ENCODE measurements at places on chromosomes 13 and 19.

GRCh38 chr13:42804244-42804874 lies 23.0 kb downstream of the FAM216B start:
- DNase-seq: no peak

DNA sequence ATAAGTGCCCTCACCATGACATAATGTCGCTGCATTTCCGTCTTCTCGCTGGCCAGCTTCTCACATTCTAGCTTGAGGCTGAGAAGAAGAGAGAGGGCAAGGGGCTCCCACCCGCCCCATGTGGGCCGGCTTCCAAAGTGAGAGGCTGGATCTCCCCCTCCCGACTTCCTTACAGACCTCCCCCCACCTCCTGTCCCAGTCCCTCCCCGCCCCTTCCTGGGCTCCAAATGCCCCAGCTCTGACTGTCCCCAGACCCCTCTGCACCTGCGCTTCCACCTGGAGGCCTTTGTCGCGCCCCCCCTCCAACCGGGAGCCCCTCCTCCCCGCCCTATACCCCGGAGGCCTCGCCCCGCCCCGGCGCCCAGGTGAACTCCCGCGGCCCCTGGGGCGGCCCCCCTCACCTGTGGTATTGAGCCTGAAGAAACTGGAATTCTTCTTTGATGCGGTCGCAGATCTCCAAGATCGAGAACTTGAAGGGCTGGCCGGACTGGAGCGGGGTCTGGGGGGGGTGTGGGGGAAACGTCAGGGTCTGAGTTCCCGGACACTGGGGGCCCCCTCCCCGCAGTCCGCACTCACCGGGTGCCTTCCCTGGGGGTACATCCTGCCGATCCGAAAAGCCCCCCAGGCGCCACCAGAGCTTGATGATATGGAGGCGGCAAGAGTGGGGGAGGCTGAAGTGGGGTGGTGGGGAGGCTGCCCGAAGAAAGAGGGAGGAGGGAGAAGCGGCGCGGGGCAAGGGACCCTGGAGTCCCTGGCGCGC lies 595 bp downstream of the TLE2 start:
- no peak for DNase-seq

DNA sequence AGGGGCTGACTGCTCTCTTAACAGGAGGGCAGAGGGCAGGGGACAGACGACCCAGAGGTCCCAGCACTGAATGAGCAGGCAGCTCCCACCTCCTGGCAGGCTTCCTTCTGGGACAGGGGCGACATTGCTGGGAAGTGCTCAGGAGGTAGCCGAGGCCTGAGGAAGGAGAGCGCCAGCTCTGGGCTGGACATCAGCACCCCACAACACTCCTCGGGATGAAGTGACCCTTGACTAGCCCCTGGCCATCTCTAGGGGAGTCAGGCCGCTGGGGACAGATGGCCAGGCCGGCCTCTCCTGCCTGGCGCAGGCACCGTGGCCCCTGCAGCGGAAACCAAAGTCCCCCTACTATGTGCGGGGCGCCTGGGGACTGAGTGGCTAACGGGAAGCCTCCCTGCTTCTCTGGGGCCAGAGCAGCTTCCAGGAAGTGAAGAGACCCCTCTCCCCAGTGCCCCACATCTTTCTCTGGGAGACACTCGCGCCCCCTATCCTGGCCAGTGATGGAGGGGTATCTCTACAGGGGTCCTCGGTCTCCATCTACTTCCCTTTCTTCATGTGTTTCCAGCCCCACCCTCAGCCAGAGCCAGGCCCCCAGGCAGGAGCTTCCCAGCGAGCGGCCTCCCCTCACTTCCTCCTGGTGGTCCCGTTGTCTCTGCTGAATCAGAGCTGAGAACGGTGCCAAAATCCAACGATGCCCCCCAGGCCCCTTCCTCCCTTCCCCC lies 10.1 kb downstream of the PRR36 start:
- no peak for DNase-seq

- no peak for DNase-seq
Measured at GRCh38 chr13:95570016-95570415, 17.5 kb downstream of the CLDN10 start.

DNA sequence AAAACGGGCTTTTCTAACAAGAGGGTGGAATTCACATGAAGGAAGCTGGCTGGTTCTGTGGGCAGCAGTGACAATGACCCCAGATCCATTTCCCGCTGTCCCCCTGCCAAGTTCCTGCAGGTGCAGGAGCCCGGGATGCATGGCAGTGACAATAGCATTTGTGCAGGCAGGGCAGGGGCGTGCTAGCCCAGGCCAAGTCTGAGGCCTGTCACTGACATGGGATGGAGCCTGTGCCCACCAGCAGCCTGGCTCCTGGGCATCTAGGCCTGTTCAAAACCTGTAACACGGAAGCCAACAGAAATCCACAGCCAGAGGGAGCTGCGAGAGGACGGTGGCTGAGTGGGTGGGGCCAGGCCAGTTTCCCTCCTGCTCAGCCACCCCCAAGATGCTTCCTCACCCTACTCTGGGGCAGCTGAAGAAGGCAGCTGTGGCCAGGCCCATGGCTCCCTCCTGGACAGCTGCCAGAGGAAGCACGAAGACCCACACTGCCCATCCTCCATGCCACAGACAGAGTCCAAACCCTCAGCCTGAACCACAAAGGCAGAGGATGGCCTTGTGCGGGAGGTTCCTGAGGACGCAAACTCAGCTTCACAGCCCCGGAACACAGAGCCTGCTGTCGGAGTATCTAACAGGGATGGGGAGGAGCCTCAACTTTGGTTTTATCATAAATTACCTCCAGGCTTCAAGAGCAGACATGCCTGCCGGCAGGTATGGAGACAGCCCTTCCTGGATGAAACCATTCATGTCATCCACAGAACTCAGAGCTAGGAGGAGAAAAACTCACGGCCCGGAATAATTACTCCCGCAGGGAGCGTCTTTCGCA lies 74.0 kb downstream of the CEBPG start:
- DNase-seq: no peak

DNA sequence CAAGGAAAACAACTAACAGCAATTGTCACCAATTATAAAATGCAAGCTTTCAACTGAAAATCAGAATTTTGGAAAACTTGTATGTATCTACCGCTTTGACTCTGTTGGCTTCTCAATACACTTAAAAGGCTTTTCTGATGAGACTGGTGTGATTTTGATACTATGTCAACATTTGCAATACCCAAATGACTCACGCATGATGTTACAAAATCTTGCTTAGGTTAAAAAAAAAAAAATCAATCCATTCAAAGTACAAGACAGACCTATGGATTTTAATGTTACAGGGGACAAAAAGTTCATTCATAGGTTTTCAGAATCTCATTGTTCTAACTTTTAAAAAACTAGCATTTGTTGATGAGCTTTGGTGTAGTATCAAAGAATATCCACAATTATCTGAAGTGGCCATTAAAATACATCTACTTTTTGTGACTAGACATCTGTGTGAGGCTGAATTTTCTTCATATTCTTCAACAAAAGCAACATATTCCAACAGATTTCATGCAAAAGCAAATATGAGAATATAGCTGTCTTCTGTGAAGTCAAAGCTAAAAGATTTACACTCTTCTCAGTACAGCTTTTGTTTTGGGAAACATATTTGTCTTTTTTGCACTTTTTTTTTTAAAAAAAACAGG lies 10.7 kb downstream of the ELF1 start:
- DNase-seq: no peak

DNA sequence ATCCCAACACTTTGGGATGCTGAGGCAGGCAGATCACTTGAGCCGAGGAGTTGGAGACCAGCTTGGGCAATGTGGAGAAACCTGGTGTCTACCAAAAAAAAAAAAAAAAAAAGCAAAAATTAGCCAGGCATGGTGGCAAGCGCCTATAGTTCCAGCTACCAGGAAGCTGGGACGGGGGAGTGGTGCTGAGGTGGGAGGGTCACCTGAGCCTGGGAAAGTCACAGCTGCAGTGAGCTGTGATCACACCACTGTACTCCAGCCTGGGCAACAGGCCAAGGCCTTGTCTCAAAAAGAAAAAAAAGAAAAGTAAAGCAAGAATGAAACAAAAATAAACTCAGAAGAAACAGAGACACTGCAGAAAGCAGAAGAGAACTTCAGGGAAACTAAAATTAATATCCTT lies 31.6 kb downstream of the MTRF1 start:
- no peak for DNase-seq

- no peak for DNase-seq
Measured at GRCh38 chr19:51607077-51607476, 23.1 kb downstream of the SIGLEC5 start.
